ENCODE measurements at places on chromosomes 5 and 9.

GRCh38 chr5:40873286-40873880 lies 32.2 kb downstream of the CARD6 start:
- DNase-seq, result no peak

- DNase-seq, result no peak
Measured at GRCh38 chr5:73952872-73953271, 326.9 kb downstream of the ARHGEF28 start.

DNA sequence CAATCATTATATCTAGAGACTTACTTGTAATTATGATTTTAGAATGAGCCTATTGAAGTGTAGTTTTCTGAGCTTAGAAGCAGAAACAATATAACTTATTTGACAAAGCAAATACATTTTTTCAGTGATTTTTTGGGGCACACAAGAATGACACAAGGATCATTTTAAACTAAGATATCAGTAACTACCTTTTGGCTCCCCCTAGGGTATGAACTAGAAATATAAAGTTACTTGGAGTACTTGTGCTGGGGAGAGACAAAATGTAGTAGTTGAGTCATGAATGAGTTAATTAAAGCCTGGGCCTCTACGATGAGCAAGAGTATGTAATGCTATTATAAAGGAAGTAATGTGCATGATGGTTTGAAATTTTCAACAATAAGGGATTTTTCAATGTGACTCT lies 1244.1 kb upstream of the ACO1 start:
- no peak for DNase-seq

- DNase-seq, result no peak
Measured at GRCh38 chr9:122816163-122816867, 12.1 kb downstream of the PDCL start.

- DNase-seq, result no peak
Measured at GRCh38 chr5:122400341-122400740, 88.3 kb downstream of the SNCAIP start.

GRCh38 chr5:112179290-112179689 lies 239.8 kb downstream of the EPB41L4A start:
- no peak for DNase-seq

Measured in NCI-H526 (cell line).